ENCODE measurements at places on chromosomes 12 and 14.

DNA sequence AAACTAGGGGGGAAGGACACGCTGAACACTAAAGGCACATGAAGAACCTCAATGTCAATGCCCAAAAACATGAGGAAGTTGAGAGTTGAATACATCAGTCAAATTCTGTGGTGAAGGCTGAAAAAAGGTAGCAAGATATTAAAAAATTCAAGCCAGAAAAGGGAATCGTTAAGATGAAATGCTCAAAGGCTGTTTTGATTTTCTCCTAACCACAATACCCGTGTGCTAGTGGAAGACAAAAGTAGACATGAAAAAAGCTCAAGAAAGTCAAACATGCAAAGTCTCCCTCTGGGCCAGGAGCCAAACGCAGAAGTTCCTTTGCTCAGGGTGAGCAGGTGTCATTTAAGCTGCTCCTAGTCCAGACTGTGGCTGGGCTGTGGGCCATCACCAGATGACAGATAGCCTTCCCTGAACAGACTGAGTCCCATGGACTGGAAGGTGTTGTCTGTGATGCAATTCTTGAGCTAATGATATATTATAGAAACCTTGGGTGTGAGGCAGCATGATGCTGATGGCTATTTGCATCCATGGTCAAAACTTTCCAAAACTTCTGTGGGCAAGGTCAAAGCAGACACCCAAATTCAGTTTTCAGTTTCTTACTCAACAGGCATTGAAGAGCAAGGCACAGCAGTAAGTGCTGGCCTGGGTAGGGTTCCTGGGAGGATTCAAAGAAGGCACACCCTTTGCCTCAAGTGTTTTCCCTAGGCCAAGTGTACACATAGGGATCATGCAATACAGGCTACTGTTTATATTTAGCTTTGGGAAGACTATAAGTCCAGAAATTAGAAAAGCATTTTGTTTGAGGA is 81.6 kb downstream of the MYRFL start:
- no peak for DNase-seq

GRCh38 chr14:52395728-52396127 is 81.6 kb downstream of the PTGER2 start:
- DNase-seq: no peak

DNA sequence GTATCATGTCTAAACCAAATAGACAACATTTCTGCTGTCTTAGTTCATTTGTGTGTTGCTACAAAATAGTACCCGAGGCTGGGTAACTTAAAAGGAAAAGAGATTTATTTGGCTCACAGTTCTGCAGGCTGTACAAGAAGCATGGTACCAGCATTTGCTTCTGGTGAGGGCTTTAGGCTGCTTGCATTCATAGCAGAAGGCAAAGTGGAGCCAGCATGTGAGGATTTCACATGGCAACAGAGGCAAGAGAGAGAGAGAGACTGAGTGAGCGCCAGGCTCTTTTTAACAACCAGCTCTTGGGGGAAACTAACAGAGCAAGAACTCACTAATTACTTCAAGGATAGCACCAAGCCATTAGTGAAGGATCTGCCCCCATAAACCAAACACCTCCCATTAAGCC is 271.4 kb upstream of the SRRM4 start:
- DNase-seq: no peak

- DNase-seq: no peak
These were observed 167.1 kb downstream of the CAND1 start for GRCh38 chr12:67436230-67436629.

GRCh38 chr12:63888908-63889635 is 44.6 kb downstream of the SRGAP1 start:
- no peak for DNase-seq

DNA sequence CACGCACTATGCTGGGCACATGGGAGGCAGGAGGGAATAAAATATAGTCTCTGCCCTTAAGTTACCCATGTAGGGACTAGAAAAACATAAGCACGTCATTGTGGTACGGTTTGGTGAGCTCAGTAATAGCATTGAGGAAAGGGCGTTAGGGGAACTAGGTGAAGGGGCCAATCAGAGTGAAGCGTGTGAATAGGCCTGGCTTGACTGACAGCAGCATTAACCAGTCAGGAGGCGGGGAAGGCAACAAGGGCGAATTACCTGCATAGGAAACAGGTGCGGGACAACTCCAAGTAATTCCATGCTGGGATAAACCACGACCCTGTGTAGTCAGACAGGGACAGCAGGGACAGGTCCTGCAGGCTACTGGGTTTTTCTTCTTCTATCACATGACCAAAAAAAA is 107.7 kb downstream of the UNC79 start:
- DNase-seq: peak; percentile 56

DNA sequence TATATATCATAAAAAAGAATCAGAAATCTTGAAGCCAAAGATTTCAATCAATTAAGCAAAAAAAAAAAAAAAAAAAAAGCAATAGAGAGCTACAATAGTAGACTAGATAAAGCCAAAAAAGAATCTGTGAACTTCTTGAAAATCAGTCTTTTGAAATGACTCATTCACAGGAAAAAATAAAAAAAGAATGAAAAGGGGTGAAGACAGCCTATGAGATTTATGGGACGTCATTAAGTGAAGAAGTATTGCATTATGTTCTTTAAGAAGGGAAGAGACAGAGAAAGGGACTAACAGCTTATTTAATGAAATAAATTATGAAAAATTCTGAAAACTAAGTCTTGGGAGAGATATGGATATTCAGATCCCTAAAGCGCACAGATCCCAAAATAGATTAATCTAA is 103.8 kb downstream of the ACSS3 start:
- no peak for DNase-seq

DNA sequence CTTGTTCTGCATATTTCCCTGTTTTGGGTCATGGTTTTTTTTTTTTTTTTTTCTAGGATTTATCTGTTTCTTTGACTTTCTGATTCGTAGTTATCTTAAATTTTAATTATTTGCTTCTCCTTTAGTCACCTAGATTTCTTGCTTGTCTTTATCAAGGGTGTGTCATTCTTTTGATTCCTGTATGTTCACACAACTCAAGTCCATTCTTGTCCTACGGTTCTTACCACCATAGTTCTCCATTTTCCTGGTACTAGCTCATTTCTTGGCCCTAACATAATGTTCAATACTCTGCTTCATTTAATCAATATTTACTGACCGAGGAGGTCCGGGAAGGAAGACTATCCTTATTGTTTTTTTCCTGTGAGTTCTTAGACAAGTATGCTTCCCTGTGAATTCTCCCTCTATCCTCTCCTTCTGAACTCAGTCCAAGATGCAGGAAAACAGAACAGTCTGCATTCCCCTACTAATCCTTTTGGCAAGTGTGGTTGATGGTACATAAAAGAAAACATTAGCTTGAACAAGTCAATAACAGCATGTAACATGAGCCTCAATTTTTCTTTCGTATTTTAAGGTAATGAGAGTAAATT is 1346.4 kb upstream of the SEL1L start:
- no peak for DNase-seq

- DNase-seq: no peak
These were observed 15.3 kb downstream of the UBE2N start for GRCh38 chr12:93426412-93426805.

GRCh38 chr12:14256555-14257169 is 108.8 kb upstream of the ATF7IP start:
- DNase-seq: peak; percentile 50

- DNase-seq: no peak
These were observed 9.2 kb downstream of the NOS1 start for GRCh38 chr12:117352206-117352605.

GRCh38 chr12:52238916-52239646 is 6.0 kb downstream of the KRT7 start:
- peak; percentile 22 for DNase-seq

GRCh38 chr14:32507029-32507984 is 178.2 kb downstream of the AKAP6 start:
- DNase-seq: no peak

- no peak for DNase-seq
These were observed 74.3 kb downstream of the LMO3 start for GRCh38 chr12:16531621-16532020.

GRCh38 chr12:3881281-3881950 is 8.2 kb upstream of the PARP11 start:
- DNase-seq: no peak

DNA sequence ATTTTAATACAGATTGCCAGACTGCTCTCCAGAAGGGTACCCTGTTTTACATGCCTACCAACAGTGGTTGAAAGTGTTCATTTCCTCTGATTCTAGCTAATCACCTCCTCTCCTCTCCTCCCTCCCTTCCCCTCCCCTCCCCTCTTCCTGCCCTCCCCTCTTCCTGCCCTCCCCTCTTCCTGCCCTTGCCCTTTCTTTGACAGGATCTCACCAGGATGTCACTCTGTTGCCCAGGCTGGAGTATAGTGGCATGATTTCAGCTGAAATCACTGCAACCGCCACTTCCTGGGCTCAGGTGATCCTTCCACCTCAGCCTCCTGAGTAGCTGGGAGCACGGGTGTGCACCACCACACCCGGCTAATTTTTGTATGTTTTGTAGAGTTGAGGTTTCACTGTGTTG is 24.7 kb downstream of the APAF1 start:
- DNase-seq: no peak

GRCh38 chr14:91225025-91225424 is 19.5 kb downstream of the GPR68 start:
- DNase-seq: no peak

DNA sequence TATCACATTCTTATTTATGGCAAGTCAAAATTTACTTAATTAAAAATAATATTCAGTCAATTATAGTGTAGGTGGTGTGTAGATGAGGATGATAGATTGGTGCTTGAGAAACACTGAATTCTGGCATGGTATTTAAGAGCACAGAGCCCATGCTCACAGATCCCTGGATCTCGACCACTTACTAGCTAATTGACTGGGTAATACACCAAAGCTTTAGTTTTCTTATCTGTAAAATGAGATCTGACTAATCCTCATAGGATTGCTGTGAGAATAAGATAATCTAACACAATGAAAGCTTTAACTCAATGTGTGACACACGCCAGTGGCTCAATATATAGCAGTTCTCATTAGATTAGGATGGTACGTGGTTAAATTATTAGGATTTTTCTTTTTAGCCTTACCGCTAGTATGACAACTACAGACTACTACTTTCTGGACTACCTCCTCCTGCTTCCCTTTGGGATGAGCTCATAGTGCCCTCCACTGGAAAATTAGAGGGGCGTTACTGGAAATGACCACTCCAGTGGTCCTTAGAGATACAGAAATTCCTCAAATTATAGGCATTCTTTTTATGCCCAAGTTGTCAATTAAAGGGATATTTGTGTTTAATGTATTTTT is 482.8 kb upstream of the TBX3 start:
- DNase-seq: peak; percentile 14

DNA sequence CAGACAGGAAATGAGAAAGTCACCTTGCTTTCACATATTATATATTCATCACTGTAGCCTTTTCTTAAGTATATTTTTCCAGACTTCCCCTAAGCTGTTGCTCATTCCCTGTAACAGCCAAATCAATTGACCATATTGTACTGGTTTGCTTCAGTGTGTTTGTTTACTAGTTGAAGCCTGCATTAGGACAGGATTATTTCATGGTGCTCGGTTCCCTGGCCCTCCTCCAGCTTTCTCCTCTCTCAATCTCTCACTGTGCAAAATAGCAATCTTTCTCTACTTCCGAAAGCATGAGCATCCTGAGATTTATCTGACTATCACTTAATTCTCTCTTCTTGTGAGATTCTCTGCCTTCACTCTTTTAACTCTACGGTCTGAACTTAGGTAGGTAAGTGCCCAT is 2.4 kb downstream of the SLC35F4 start:
- no peak for DNase-seq

GRCh38 chr14:82872494-82872893 is 1338.8 kb upstream of the SEL1L start:
- DNase-seq: peak; percentile 5

DNA sequence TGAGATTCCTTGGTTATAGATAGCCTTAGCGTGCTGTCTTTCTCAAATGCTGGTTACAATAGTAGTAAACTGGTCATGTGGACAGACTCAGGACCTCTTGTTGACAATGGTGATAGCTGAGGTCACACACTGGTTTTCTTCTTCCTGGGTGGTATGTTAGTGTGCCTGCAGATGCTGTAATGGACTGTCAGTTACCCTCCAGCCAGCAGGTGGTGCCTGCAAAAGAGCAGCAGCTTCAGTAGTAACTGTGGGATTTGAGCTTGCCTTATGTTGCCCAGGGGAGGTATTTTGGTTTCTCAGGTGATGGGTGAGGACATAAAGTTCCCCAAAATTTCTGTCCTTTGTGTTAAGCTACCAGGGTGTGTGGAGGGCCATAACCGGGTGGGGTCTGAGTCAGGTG is 33.7 kb upstream of the SCAF11 start:
- DNase-seq: no peak

- no peak for DNase-seq
These were observed 683.4 kb downstream of the TMEM121 start for GRCh38 chr14:106209755-106210154.

DNA sequence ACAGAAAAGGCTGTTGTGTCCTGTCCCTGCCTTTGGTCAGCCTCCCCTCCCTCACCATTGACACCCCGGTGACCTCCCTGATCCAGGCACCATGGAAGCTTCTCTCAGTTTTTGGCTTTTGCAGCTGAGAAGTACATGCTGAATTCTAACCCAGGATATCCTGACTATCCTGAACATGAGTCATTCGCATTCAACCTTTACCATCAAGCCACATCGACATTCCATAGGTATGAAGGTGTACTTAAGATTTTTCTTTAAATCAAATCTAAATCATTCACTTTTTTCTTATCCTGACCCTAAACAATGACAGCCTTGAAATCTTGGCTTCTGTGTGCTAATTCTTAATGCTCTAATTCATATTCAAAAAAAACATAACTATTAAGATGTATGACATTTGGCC is 8.7 kb upstream of the KRT78 start:
- DNase-seq: no peak

DNA sequence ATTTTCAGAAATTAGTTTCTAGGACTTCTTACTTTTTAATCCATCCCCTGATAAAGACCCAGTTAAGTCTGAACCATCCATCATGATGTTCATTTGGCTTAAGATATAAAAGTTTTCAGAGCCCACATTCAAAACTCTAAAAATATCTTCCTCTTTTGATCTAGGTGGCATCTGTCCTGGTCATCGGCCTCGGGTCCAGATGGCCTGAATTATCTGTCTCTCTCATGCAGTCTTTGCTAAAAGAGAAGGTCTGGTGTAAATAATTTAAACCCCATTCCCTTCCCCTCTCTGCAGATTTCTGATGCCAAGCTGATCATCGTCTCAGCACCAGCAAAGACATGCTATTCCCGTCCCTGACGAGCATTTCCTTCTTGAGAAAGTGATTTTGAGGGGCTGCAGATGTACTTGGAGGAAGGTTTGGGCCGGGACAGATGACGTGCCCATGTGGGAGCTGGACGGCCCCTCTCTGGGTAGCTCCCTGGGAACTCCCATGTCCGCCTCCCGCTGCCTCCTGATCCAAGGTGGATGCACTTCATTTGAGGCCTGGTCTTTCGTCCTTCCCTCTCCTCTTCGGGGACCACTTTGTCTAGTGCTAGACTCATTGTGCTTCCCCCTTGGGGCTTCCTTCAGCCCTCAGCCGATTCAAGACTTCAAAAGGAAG is 173.0 kb upstream of the PRMT8 start:
- no peak for DNase-seq

- DNase-seq: no peak
These were observed 228.2 kb upstream of the SYT1 start for GRCh38 chr12:78636231-78636855.
